ENCODE measurements at places on chromosomes 16 and 17.

DNA sequence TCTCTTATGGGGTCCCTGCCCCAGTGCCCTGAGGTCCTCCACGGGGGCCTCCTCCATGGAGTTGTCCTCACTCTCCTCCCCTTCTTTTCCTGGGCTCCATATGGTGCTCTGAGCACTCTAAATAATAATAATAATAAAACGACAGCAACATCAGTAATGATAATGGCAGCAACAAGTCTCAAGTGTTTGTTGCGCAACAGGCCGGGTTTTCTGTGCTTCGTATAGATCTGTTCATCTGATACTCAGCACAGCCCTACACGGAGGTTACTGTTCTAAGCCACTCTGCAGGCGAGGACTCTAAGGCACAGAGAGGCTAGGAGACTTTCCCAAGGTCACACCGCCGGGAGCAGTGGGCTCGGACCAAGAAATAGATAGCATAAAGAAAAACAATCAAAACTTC is 13.7 kb downstream of the CIBAR2 start:
- no peak for DNase-seq

DNA sequence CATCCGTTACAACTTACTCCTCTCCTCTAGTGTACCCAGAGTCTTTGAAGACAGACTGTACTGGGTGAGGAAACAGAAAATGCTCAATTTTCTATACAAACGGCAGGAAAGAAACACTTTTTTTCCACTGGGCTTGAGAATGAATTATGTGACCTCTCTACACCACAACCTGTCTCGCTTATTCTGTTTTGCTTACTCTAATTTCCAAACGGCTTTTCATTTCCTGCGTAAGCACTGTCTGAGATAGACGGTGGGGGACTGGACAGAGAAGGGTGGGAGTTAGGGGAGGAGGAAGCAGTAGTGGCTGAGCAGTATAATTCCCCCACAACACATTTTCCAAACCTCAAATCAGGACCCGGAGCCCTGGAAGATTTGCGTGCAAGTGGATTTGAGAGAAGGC is 191.4 kb upstream of the SDK2 start:
- no peak for DNase-seq

DNA sequence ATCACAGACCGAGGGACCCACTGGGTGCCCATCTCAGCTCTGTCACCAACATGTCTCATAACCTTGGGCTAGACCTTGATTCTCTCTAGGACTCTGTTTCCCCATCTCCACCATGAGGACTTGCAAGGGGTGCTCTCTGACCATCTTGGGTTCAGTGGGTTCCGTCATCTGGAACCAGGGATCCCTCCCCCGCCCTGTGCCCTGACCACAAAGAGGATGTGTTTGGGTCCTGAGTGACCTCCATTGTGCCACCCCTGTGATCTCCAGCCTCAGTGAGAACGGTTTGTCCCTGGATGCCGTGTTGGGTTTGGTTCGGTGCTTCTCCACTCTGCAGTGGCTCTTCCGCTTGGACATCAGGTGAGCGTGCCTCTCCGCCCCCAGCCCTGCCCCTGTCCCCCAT is 49.1 kb upstream of the CPNE2 start:
- no peak for DNase-seq

DNA sequence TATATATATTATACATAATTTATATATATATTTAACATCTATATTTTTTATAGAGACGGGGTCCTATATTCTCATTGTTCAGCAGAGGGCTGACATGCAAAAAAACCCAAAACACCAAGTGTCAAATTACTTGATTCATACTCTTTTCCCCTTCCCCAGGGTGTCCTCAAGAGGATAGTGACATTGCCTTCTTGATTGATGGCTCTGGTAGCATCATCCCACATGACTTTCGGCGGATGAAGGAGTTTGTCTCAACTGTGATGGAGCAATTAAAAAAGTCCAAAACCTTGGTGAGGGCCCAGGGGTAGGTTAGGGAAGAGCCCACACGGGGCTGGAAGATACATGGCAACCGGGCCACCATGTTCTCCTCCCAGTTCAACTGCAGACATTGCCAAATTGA is 11.0 kb downstream of the ITGAM start:
- no peak for DNase-seq

GRCh38 chr17:10200016-10200415 is 1.6 kb upstream of the GAS7 start:
- no peak for DNase-seq

- no peak for DNase-seq
Observed at GRCh38 chr16:89007371-89008249, 30.6 kb upstream of the CBFA2T3 start.

DNA sequence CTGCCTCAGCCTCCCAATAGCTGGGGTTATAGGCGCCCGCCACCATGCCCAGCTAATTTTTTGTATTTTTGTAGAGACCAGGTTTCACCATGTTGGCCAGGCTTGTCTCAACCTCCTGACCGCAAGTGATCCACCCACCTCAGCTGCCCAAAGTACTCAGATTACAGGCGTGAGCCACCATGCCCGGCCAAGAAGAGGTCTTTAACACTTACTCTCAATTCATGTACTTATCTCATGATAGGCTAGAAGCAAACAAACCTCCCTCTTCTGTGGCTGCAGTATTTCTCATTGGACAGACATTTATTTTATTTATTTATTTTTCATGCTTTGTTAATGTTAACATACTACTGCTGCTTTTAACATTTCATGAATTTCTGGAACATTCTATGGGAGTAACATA is 7.0 kb upstream of the NT5C start:
- DNase-seq = no peak

GRCh38 chr16:82184213-82184612 is 14.2 kb upstream of the MPHOSPH6 start:
- no peak for DNase-seq

- no peak for DNase-seq
Observed at GRCh38 chr17:13575922-13576419, 25.8 kb downstream of the HS3ST3A1 start.

GRCh38 chr17:39625198-39625785 is 1.5 kb upstream of the PPP1R1B start:
- no peak for DNase-seq

DNA sequence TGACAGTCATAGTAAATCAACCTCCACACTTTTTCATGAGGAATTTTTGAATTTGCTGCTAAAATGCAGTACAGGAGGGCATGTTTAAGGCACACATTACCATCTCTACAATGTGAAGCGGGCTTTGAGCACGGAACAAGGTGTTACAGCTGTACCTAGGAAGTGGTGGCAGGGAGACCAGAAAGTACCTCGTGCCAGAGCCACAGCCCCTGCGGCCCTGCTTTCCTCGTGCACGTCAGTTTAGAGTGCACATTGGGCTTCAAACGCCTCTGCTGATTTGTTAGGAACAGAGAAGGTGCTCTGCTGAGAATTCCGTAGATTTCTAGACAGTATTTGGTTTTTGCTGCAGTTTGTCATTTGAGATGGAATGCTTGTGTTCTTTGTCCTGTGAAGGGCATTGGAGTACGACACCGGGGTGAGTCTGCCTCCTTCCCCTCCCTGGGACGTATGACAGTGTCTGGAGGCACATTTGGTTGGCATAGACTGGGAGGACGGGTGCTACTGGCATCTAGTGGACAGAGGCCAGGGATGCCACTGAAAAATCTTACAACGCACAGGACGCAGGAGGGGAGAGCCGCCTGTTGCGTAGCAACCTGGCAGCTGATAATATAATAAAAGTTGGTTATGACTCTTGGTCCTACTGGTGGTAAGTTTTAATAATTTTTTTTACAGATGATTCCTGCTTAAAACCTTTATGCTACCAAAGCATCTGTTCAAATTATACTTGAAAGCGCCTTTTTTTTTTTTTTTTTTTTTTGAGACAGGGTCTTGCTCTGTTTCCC is 9.1 kb downstream of the FOXK2 start:
- no peak for DNase-seq

- peak; percentile 56 for DNase-seq
Observed at GRCh38 chr16:89565506-89566372, 5.3 kb downstream of the RPL13 start.

- DNase-seq = no peak
Observed at GRCh38 chr17:60354223-60354622, 37.7 kb downstream of the USP32 start.

- DNase-seq = no peak
Observed at GRCh38 chr17:31877911-31878702, 19.1 kb upstream of the COPRS start.
